ENCODE measurements at places on chromosomes 6 and 20.
A peak's percentile ranks its signal among the peaks of the same experiment; 100 is the strongest.

GRCh38 chr6:107620732-107621131, 130.8 kb downstream of the SOBP start:
- peak; percentile 54 for DNase-seq

- no peak for DNase-seq
Measured at GRCh38 chr20:7650086-7650879, 290.0 kb downstream of the HAO1 start.

- no peak for DNase-seq
Measured at GRCh38 chr6:27970444-27970843, 13.4 kb downstream of the OR2B6 start.

- no peak for DNase-seq
Measured at GRCh38 chr6:170181338-170181690, 109.6 kb downstream of the DLL1 start.

GRCh38 chr20:45487231-45487635, 17.7 kb downstream of the WFDC2 start:
- DNase-seq = no peak

DNA sequence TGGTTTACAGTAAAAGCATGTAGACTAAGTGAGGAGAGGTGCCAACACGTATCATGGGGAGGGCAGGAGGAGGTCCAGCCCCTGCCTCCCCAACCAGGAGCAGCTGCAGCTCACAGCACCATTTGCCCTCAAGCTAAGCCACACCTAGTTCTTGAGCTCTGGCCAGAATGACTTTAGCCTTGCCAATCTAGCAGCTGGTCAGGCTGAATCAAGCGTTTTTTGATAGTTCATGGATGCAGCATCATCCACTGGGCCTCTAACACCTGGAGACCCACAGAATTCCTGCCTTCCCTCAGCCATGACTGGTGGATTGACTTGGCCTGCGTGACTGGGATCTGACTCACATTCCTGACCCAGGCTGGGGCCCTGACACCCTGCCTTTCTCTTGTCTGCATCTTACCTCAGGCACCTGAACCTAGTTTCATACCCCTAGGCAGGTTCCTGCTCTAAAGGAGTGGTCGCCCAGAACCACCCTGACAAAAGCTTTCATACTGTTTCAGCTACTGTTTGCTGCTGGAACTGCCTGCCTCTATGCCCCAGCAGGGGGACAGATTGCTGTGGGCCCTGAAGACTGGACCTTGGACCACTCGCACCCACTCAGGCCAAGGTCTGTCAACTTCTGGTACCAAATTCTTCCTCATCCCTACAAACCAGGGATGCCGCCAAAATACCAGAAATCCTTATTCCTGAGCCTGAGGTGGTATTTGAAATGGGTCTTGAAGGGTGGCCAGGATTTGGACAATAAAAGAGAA, 122.3 kb downstream of the QRSL1 start:
- peak; percentile 92 for DNase-seq

GRCh38 chr6:149049230-149049629, 268.3 kb upstream of the TAB2 start:
- no peak for DNase-seq

GRCh38 chr6:128250370-128251070, 269.9 kb downstream of the PTPRK start:
- no peak for DNase-seq

DNA sequence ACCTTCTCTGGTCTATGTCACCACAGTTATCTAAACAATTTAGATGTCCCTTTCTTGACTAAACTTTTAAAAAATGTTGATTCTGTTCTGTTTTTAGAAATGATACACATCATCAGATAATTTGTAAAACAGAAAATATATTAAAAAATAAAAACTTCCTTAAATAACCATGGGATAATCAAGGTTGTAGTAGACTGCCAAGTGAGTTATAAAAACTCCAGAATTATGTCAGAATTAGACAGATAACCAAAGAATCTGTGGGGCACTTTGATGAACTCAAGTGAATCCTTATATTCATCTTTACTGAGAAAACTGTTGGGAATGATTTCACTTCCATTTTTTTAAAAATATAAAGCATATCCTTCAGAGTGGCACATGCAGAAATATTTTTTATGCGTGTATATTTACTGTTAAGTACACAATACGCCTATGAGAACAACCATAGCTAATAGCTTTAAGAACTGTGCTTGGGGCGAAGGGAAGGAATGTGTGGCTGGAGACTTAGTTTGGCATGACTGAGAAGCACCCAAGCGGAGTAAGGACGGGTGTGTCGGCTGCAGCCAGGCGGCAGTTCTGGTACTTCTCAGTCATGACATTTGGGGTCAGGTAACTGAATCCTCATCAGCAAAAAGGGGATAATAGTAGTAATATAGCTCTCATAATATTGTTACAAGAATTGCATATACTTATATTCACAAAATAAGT, 604.7 kb upstream of the CITED2 start:
- no peak for DNase-seq

- DNase-seq = no peak
Measured at GRCh38 chr20:62661647-62662046, 19.3 kb downstream of the SLCO4A1 start.

GRCh38 chr6:73058736-73059135, 166.6 kb downstream of the KHDC1L start:
- no peak for DNase-seq

DNA sequence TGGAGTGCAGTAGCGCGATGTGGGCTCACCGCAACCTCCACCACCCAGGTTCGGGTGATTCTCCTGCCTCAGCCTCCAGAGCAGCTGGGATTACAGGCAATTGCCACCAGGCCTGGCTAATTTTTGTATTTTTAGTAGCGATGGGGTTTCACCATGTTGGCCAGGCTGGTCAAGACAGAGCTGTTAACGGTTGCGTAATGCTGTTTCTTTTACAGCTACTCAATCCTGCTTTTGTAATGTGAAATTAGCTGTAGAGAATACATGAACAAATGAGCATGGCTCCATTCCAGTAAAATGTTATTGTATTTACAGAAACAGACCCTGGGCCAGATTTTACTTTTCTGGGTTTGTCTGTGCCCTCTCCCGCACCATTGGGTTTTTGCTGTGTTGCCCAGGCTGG, 1.9 kb downstream of the PNLDC1 start:
- peak; percentile 3 for DNase-seq

DNA sequence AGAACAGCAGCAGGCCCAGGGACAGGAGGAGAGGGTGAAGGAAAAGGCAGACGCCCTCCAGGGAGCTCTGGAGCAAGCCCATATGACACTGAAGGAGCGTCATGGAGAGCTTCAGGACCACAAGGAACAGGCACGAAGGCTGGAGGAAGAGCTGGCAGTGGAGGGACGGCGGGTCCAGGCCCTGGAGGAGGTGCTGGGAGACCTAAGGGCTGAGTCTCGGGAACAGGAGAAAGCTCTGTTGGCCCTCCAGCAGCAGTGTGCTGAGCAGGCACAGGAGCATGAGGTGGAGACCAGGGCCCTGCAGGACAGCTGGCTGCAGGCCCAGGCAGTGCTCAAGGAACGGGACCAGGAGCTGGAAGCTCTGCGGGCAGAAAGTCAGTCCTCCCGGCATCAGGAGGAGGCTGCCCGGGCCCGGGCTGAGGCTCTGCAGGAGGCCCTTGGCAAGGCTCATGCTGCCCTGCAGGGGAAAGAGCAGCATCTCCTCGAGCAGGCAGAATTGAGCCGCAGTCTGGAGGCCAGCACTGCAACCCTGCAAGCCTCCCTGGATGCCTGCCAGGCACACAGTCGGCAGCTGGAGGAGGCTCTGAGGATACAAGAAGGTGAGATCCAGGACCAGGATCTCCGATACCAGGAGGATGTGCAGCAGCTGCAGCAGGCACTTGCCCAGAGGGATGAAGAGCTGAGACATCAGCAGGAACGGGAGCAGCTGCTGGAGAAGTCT, 25.5 kb downstream of the C20orf173 start:
- no peak for DNase-seq

- DNase-seq = peak; percentile 95
Measured at GRCh38 chr20:62352402-62353288, 14.5 kb downstream of the LAMA5 start.

DNA sequence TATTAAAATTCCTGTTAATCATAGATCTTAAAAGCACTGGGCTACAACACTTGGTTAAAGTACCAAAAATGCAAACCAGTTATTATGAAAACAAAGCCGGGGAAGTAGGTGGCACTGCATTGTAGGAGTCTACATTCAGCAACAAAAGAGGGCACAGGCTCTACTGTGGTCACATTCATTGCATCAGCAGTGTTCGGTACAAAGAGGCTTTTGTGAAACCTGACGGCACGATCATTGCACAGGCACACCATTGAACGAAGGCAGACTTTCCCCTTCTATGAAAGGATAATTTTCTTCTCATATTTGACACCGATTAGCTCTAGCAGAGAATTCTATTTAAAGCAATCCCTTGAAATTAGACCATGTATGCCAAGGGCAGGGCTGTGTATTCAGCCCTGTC, 44.6 kb upstream of the AGPAT4 start:
- DNase-seq = no peak

GRCh38 chr20:11980263-11980662, 62.6 kb downstream of the BTBD3 start:
- DNase-seq = no peak

DNA sequence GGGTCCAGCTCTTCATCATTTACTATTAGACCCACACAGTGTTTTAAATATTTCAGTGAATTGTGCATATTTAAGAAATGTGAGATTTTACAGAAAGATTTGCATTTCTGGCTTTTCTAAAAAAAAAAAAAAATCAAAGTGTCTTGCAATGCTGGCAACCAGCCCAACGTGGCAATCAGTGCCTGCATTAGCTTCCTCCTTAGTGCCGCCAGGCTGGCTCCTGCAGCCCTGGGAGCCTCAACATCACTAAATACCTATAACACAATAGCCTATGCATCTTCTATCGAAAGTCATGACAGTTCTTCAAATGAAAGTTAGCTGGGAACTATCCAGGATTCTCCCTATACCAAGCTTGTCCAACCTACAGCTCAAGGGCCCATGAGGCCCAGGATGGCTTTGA, 9.4 kb upstream of the CD93 start:
- no peak for DNase-seq

- DNase-seq = no peak
Measured at GRCh38 chr6:134183844-134184243, 131.4 kb upstream of the SLC2A12 start.

DNA sequence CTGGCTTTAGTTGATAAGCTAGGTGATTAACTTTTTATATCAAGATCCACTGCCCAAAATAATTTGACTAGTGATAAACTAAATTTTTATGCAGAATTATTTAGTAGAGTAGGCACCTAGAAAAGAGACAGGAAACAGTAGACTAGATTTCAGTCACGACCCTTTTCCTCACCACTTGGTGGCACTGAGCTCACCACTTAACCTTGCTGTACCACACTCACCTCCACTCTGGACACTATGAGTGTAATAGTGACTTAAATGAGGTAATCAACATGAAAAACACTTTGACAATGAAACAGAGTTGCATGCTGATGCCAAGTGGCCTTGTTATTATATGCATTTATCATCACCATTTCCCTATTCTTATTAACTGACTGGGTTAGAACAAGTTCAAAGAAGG, 730.4 kb downstream of the KIF16B start:
- no peak for DNase-seq

- no peak for DNase-seq
Measured at GRCh38 chr6:82862543-82862942, 203.1 kb downstream of the UBE3D start.

DNA sequence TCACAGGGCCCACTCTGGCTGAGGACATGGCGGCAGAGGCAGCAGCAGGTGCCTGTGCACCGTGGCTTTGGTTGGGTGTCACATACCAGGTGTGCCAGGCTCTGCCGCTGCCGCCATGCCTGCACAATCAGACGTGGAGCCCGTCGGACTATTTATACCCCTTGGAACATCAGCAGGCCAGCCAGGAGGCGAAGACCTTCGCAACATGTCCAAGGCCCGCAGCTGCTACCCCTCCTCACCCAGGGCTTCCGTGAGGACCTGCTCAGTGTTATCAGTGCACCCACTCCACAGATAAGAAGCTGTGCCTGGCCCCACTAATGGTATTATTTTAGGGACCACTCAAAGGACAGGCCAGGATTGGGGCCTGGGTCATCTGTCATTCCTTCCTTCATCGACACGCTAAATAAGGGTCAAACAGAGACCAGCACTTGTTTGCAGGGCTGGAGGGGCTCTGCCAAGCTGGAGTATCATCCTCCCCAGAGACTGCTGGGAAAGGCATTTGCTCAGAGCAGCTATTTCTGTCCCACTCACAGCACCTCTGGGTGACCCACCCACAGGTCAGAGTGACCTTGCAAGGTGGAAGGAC, 109.2 kb downstream of the BMP7 start:
- no peak for DNase-seq

DNA sequence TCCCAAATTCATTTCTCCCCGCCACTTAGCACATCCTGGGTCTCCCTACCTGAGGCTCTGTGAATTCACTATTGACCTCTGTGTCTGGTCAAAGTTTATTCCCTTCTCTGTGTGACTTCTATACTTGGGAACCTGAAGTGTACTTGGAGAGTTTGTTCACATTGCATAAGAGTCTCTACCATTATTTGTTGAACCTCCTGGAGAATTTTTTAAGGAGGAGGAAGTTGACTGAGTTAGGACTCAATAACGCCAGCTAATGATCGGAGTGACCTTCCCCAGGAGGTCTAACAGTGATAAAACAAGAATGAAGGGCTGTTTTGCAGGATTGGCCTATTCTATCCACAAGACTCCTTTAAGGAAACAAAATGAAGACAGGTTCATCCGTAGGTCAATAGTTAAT, 23.6 kb downstream of the STMND1 start:
- no peak for DNase-seq

GRCh38 chr20:41425180-41425884, 58.7 kb upstream of the EMILIN3 start:
- DNase-seq = no peak

DNA sequence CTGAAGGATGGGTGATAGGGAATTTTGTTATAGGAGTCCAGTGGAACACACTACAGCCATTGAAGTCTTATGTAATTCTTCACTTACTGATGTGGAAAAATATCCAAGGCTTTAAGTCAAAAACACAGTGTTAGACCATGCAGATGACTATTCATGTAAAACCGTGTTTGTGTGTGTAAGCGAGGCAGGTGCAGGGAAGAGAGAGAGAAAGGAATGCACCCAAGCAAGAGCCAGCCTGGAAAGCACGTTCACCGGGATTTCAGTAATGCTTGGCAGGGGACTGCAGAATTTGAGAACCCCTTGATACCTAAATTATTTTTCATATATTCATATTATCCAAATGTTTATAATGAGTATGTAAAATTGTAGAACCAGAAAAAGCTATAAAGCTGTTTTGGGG, 17.9 kb downstream of the RALGAPA2 start:
- no peak for DNase-seq

DNA sequence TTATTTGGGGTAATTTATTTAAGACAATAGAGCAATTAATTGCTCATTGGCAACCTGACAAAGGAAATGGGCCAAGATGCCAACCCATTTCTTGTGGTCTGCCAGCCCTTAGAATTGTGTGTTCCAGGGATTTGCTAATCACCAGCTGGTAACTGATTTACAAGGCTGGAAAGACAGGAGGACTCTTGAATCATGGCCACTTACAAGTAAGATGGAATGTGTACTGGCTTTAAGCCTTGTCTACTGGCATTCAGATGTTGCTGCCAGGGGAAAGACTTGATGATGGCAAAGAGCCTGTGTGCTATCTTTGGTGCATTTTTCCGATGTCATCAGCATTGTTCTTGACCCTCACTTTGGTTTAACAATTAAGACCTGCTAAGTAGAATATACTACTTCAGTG, 91.0 kb downstream of the BCKDHB start:
- no peak for DNase-seq

- DNase-seq = no peak
Measured at GRCh38 chr20:46205349-46205748, 87.2 kb downstream of the CD40 start.
